ENCODE measurements at places on chromosomes 1 and 21.

DNA sequence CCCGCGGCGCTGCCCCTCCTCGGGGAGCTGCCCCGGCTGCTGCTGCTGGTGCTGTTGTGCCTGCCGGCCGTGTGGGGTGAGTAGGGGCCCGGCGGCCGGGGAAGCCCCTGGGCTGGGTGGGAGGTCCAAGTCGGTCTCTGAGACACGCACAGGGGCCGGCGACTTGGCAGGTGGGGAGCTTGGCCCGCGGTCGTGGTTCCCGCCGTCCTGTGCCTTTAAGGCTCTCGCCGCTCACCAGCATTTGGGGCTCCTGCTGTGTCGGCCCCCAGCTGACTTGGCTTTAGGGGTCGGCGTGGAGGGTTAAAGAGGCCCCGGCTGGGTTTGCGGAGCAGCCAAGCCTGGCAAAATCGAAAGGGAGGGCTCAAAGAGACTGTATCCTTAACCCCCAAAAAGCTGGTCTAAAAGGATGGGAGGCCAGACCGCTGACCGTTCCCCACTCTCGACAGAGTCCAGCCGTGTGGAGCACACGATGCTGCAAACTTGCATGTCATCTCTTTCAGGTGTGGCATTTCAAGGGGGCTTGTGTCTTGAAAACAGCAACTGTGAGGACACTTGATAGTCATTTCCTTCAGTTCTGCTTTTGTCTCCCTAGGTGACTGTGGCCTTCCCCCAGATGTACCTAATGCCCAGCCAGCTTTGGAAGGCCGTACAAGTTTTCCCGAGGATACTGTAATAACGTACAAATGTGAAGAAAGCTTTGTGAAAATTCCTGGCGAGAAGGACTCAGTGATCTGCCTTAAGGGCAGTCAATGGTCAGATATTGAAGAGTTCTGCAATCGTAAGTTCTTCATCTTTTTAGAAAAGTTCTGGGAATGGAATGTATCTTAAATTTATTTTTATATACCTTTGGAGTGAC is 540 bp downstream of the CD55 start:
- DNase-seq: no peak

- no peak for DNase-seq
Observed at GRCh38 chr1:19287436-19288185, 959 bp downstream of the AKR7A3 start.

- DNase-seq: no peak
Observed at GRCh38 chr1:102546251-102546650, 549.5 kb upstream of the OLFM3 start.

DNA sequence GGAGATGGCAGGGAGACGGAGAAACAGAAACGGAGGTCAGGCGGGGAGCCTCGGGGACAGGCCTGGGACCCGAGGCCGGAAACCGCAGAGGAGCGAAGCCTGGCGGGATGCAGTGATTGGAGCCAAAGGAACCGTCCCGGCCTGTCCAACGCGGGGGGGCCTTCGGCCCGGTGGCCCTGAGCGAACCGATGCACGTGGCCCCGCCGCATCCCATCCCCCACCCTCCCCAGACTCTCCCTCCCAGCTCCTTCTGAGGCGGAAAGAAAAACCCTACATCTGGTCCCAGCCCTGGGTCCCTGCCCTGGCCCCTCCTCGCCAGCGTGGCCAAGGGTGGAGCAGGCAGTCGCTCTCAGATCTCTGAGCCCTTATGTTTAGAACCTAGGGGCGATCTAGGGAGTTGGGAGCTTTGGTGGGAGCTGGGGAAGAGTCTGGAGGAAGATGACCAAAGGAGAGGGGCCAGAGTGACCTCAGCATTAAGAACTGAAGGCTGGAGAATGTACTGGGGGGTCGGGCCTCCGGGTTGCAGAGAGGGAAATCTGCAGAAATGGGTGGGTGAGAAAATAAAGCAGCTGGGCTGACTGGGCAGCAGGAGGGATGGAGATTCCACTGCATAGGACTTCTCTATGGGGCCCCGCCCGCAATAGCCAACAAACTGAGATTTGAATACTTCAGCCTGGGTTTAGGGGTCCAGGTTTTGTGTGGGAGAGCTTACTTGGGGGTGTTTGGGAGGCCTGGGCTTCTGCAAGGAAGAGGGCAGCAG is 1.5 kb upstream of the CRABP2 start:
- no peak for DNase-seq

- DNase-seq: no peak
Observed at GRCh38 chr1:44685881-44686280, 11.4 kb downstream of the ARMH1 start.

- DNase-seq: no peak
Observed at GRCh38 chr1:23964235-23964668, 4.6 kb downstream of the PNRC2 start.

GRCh38 chr1:55231745-55232144 is 16.6 kb upstream of the USP24 start:
- no peak for DNase-seq

GRCh38 chr1:205811660-205812059 is 1.3 kb downstream of the SLC41A1 start:
- DNase-seq: no peak

GRCh38 chr1:221698579-221699349 is 43.1 kb downstream of the DUSP10 start:
- no peak for DNase-seq

- DNase-seq: no peak
Observed at GRCh38 chr1:84899969-84900368, 7.0 kb upstream of the LPAR3 start.

GRCh38 chr1:25828491-25828890 is 8.7 kb downstream of the MTFR1L start:
- no peak for DNase-seq

DNA sequence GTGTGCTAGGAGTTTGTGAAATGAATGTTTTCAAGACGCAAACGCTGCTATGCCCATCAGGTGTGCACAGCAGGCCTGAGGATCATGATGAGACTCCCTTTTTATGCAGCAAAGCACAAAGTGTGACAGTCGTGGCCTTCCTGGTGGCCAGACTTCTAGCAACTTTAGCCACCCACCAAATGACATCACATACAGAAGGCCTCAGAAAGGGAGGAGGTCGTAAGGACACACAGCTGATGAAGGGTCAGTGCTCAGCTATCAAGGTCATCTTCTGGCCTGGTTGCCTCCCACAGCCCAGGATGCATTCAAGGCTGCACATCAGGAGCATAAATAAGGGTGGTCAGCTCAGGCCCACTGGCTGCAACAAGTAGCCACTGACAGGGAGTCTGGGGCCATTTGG is 36.6 kb downstream of the BMP8A start:
- no peak for DNase-seq

- no peak for DNase-seq
Observed at GRCh38 chr1:79448426-79448825, 441.9 kb upstream of the ADGRL4 start.

- no peak for DNase-seq
Observed at GRCh38 chr1:2345297-2346075, 45.9 kb downstream of the MORN1 start.

DNA sequence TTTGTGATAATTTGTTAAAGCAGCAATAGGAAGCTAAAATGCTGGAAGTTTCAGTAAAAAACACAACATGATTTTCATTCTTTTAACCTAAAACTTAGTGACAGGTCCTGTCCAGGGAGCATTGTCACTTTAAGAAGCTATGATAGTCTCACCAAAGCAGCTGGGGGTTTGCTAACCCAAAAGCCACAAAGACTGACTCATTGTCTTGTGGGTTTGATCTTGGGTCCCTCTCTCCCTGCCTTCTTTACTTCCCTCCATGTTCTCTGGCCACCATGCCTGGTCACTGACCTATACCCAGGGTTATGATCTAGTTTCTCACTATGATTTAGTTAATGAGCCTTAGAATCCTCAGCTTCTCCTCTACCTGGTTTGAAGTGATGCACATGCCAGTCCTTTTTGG is 213.5 kb upstream of the PTGFR start:
- no peak for DNase-seq

DNA sequence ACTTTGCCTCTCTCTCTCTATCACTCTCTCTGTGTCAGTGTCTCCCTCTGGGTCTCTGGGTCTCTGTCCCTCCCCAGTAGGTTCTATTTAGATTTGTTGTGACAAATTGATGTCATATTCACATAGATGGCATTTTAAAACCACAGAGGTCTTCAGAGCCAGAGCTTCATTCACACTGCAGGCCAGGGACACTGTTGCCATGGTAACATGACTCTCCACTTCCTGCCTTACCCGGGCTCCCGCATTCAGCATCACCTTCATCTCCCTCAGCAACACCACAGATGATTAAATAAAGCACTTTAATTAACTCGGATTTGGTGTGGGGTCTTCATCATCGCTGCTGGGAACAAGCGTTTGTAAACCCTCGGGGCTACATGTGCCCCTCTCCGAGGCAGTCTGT is 132.6 kb downstream of the ETS2 start:
- DNase-seq: no peak

GRCh38 chr21:24272521-24272938 is 1334.8 kb downstream of the MRPL39 start:
- DNase-seq: no peak

- DNase-seq: no peak
Observed at GRCh38 chr1:245485996-245486395, 331.2 kb downstream of the KIF26B start.

DNA sequence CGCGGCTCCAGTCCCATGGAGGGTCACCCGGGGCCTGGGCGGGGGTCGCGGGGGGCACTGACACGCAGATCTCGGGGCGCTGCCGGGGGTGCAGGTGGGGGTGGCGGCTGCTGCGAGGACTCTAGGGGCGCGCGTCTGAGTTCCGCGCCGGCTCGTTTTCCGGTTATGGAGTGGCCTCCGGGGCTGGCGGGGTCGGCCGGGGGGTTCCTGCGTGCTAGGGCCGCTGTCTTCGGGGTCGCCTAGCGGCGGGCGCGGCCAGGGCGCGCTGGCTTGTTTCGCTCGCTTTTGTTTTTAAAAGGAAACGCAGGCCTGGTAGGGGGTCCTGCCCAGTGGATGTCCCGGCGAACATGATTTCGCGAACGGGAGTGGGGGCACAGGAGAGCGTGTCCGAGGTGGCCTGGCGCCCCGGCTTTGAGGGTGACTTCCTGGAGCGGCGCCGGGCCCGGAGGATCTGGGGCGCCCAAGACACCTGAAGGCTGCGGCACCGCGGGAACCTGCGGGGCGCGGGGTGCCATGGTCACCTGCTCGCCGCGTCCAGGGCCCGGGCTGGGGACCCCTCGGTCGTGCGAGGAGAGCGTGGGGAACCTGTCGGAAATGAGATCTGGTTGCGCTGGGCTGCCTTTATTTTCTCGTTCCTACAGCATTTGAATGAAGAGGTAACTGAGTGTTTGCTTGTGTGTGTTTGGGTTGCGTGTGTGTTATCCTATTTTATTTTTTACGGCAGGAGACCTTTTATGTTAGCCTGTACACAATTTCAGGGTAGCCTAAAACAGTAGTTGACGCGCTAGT is 618 bp downstream of the ETS2 start:
- no peak for DNase-seq

DNA sequence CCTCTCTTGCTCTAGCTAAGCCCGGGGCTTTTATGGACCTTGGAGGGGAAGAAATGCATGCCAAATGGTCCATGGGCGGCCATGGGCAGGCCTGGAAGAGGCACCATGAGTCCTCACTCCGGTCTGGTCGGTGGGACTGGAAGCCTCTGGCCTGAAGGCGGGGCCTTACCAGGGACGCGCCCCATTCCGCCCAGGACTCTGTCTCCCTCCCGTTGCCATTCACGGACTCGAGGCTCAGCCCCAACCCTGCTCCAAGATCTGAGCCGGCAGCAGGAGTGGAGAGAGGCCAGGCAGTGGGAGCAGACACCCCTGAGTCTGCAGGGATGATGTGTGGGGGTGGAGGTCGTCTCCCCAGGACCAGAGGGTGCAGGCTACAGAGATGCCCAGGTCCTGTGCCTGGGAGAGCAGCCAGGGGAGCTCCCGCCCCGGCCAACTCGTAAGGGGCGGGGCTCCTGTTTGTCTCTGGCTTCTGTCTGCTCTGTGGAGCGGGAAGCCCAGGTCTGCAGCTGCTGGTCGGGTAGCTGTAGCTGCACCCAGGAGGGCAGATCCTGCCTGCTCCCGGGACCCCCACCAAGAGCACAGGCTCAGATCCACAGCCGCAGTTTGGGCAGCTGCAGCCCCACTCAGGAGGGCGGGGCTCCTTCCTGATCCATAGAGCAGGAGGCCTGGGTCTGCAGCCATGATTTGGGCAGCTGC is 8.3 kb upstream of the KANK4 start:
- DNase-seq: no peak

DNA sequence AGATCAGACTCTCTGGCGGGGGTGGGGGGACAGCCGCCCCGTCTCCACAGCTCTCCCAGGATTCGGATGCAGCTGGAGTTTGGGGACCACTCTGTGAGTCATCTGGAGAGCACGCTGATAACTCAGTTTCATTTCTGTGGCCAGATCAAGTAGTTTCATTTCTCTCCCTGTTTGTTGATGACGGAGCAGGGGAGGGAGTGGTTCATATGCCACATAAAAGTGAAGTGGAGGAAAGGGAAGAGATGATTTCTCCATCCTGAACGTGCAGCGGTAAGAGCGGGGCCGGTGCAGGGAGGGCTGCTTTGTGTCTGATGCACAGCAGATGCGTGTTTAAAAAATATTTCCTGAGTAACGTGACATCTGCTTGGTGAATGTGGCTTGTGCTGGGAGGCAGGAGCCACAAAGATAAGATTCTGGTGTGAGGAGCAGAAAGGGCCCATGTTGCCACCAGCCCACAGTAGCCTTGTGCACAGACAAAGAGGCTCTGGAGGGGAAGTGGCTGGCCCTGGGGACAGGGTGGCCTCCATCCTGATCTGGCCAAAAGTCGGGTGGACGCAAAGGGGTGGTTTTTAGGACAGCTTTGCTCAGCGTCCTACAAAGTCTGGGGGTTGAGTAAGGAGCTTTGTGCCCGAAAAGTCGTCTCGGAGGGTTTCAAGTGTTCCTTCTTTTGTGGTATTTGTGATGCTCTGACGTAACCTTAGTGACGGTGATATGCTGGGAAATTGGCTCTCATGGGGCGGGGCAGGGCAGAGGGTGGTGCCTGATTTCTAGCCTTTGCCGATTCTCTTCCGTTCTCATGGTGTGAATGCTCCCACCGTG is at the start of gene MX2:
Gene MX2, plus strand, starts transcription at position 242 of the 819 bp plus-strand sequence. CDS start 14,880 bp downstream, outside the sequence.
- no peak for DNase-seq

DNA sequence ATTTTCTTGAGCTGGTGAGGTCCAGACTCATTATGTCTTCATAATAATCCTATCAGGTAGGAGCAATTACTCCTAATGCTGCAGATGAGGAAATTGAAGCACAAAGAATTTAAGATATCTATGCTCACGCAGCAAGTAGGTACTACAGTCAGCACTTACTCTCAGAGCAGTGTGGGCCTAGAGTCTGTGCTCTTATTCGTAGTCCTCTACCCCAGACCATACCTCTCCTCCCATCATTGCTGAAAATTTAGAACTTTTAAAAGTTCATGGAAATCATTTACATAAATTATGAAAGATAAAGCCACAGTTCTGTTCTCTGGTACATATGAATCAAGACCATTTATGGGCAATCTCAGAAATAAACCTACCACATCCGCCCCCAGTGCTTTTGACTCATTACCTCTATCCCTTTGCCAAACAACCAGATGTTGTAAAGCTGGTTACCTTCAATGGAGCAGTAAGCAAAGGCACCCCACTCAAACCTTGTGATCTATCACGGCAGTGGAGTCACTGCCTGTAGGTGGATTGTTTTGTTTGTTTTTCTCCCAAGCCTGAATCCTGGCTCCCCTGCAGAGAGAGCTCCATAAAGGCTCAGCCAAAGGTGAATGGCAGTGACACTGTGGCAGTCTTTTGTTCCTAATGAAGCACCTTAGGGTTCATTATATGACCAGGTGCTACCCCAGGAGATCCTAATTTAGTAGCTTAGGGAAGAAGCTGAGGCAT is 20.9 kb upstream of the MAN1A2 start:
- no peak for DNase-seq
